NCI-H510A (cell line): ENCODE measurements at places on chromosomes 16 and 17.
A peak's percentile ranks its signal among the peaks of the same experiment; 100 is the strongest.

DNA sequence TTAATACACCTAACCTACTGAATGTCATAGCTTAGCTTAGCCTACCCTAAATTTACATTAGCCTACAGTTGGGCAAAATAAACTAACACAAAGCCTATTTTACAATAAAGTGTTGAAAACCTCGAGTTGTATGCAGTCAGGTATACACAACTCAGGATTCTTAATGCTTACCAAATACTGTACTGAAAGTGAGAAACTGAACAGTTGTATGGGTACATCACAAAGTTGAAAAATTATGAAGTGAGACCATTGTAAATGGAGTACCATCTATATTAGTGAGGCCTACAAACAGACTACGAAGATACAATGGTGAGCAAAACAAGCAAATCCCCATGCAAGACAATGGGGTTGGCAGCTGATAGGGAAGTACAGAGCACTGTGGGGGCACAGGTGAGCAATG is 79.7 kb downstream of the VAT1L start:
- DNase-seq: no peak

GRCh38 chr16:17555176-17555575 is 84.4 kb upstream of the XYLT1 start:
- no peak for DNase-seq

- DNase-seq: no peak
These were observed 646.1 kb downstream of the CDH11 start for GRCh38 chr16:64475627-64476351.

GRCh38 chr16:48978501-48978900 is 303.1 kb downstream of the CBLN1 start:
- no peak for DNase-seq

DNA sequence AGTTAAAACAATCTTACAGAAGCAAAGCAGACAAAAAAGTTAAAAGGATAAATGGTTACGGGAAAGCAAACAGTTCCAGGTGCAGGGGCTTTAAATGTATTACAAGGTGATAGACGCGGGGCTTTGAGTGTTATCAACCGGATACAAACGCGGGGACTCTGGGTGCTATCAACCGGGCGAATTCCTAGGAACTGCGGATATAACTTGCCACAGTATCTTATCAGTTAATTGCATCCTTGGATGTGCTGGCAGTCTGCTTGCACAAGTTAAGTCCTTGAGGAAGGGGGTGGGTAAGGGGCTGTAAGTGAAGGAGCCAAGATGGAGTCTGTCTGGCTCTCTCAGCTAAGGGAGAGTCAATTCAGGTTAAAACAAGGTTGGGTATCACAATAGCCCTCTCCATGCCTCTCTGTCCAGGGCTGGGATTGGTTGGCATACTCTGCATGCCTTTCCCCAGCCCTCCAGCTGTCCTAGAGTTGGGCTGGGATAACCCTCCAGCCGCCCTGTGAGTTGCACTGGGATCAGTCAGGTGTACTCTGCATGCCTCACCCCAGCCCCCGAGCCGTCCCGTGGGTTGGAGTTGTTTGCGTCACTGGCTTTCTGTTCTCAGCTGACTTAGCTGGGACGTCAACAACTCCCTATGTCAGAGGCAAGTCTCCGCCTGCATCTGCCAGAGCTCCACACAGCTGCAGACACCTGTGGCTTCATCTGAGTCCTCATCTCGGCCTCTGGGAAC is 40.9 kb downstream of the TMEM235 start:
- peak; percentile 77 for DNase-seq

DNA sequence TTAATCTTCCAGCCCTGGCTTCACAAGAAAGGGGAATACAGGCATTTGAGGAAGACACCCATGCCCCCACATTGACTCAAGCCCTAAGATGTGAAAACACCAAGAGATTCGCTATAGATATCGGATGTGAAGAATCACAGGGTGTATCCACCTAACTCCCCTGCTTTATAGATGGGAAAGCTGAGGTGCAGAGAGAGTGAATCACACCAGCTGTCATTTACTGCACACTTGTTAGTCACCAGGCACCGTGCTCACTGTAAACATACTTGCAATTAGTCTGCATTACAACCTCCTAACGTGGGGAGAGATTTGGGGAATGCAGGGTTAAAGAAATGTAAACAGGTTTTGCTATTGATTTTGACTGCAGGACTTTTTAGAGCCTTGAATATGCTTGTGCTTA is 325.5 kb downstream of the C16orf95 start:
- no peak for DNase-seq

DNA sequence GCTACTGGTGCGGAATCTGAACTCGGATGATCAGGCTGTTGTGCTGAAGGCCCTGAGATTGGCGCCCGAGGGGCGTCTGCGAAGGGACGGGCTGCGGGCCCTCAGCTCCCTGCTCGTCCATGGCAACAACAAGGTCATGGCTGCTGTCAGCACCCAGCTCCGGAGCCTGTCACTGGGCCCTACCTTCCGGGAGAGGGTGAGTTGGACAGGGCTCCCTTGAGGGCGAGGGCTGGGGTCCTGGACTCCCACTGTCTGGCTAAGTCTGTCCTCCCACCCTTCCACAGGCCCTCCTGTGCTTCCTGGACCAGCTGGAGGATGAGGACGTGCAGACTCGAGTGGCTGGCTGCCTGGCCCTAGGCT is 16.7 kb upstream of the CTCF start:
- DNase-seq: no peak

GRCh38 chr16:62846399-62847057 is 810.3 kb upstream of the CDH8 start:
- no peak for DNase-seq

DNA sequence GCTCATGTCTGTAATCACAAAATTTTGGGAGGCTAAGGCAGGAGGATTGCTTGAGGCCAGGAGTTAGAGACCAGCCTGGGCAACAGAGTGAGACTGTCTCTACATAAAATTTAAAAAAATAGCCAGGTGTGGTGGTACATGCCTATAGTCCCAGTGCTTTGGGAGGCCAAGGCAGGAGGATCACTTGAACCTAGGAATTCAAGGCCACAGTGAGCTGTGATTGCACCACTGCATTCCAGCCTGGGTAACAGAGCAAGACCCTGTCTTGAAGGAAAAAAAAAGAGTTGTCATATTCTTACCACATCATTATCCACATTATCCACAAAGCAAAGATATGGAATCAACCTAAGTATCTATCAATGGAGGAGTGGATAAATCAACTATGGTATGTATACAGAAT is 21.0 kb upstream of the MAPK3 start:
- DNase-seq: no peak

- DNase-seq: no peak
These were observed 21.0 kb upstream of the SLC12A3 start for GRCh38 chr16:56844056-56844455.

GRCh38 chr16:85245307-85246172 is 133.3 kb upstream of the CIBAR2 start:
- no peak for DNase-seq

DNA sequence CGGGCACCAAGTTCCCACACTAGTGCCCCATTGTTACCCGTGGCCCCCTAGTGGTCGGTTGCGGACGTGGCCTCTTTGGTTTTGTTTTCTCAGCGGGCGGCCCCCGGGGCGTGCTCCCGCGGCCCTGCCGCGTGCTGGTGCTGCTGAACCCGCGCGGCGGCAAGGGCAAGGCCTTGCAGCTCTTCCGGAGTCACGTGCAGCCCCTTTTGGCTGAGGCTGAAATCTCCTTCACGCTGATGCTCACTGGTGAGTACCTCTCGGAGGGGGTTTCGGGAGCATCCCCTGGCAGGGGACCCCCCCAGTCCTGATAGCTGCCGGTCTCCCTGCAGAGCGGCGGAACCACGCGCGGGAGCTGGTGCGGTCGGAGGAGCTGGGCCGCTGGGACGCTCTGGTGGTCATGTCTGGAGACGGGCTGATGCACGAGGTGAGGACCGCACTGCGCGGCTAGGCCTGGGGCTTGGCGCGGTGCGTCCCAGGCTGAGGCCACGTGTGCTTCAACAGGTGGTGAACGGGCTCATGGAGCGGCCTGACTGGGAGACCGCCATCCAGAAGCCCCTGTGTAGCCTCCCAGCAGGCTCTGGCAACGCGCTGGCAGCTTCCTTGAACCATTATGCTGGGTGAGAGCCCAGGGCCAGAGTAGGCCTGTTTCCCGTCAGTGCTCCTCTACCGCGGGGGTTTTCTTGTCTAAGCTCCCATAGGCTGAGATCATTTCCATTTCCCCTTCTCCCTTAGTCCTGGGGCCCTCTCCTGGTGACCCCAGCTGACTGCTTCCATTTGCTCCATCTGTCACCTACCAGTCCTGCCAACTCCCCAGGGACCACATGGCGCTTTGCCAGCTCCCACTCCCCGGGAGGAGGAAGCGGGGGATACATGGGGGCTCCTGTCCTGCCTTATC is 1.7 kb downstream of the SPHK1 start:
- peak; percentile 45 for DNase-seq

DNA sequence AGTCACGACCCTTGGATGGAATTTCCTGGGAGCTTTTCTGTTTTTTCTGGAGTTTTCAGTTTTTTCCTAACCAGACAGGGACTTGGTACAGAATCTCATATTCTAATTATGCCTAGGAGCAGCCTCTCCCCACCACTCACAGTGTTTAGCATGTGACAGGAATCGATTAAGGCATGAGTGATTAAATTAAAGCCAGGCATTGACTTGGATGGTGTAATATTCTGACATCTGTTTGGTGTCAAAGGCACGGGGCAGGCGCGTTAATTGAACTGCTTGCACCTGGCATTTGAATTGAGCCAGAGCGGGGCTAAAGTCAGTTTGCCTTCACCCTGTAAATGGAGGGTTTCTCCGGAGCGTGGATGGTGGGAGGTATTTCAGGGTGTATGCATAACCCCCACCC is 11.9 kb downstream of the MAPT start:
- no peak for DNase-seq

GRCh38 chr17:71966055-71966454 is 154.8 kb upstream of the SOX9 start:
- DNase-seq: no peak

GRCh38 chr17:21012736-21013135 is 30.1 kb downstream of the USP22 start:
- DNase-seq: no peak

- peak; percentile 66 for DNase-seq
These were observed 5.4 kb upstream of the SLC5A2 start for GRCh38 chr16:31477220-31478216.

DNA sequence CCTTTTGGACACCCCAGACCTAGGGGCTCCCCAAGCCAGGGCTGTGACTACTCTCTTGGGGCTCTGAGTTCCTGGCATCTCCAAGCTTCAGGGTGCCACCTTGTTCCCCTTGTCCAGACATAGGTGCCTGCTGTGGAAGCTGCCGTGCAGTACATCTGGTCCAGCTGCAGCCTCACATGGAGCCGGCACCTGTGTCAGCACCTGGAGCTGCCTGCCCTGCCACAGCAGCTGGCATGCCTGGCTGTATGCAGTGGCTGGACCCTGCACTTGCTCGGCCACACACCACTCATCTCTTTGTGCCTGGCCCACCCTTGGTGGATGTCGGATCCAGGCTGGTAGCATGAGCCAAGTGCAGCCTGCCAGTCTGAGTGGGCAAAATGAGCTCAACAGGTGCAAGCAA is 775.8 kb downstream of the CDH11 start:
- no peak for DNase-seq

DNA sequence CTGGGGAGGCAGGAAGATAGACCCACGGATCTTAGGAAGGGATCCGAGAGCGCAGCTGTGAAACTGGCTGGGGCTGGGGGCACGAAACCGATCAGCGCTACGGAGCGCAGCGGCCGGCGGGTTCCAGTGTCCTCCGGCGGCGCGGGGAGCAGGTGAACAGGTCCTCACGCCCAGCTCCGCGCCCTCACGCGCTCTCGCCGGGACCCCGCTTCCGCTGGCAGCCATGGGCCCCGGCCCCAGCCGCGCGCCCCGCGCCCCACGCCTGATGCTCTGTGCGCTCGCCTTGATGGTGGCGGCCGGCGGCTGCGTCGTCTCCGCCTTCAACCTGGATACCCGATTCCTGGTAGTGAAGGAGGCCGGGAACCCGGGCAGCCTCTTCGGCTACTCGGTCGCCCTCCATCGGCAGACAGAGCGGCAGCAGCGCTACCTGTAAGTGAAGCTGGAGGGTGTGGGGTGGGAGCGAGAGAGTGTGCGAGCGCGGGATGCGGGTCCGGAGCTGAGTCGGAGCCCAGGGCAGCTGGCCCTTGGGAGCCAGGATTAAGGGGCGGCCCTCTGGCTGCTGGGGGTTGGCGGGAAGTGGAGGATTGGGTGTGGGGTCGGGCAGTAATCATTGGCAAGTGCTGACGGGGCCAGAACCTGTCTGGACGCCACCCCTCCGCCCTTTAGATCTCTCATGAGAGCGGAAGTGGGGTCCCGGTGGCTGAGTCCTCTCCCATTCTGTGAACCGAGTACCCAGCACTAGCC is 479 bp downstream of the ITGA3 start:
- DNase-seq: peak; percentile 84

- no peak for DNase-seq
These were observed 21.6 kb upstream of the ATP2A3 start for GRCh38 chr17:3985846-3986245.

- DNase-seq: no peak
These were observed 23.2 kb downstream of the ZNF213 start for GRCh38 chr16:3158026-3158509.

- no peak for DNase-seq
These were observed 24.8 kb upstream of the SIAH1 start for GRCh38 chr16:48409839-48410632.

GRCh38 chr16:15811481-15812400 is 45.1 kb downstream of the MYH11 start:
- no peak for DNase-seq

- DNase-seq: peak; percentile 40
These were observed 7.2 kb downstream of the PDK2 start for GRCh38 chr17:50102164-50102991.

DNA sequence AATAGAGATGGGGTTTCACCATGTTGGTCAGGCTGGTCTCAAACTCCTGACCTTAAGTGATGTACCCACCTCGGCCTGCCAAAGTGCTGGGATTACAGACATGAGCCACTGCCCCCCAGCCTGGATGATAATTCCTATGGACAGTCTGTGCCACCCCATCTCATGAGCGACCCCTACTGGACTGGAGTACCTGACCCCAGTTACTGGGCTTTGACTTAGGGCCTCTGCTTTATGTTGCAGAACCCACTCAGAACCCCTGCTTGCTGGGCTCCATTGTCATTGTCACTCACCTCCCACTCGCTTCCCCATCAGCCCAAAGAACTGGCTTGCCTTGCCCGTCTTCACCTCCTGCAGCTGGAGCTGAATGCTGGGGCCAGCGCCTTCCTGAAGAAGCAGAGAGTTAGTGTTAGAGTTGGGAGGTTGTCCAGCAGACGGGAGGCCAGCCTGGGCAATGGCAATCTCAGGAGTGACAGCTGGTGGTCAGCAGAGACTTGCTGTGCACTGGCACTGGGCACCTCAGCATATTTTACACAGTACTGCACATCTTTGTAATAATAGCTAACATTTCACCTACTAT is 4.0 kb downstream of the TAC4 start:
- no peak for DNase-seq

- peak; percentile 60 for DNase-seq
These were observed 53.4 kb downstream of the ABCC12 start for GRCh38 chr16:48102083-48103008.

DNA sequence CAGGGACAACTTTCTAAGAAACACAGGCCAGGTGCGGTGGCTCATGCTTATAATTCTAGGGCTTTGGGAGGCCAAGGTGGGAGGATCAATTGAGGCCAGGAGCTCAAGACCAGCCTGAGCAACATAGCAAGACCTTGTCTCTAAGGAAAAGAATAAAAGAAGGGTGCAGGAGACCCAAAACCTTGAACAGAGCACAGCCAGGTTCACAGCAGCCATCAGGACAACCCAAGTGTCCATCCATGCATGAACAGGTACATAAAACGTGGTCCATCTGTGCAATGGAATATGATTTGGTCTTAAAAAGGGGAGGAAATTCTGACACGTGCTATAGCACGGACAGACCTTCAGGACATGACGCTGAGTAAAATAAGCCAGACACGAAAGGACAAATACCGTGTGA is 91.0 kb downstream of the PGS1 start:
- no peak for DNase-seq
